Omental fat pad (tissue), 4 donors: ENCODE measurements at places on chromosomes 5 and 9.

- DNase-seq = no peak
Measured at GRCh38 chr5:73153513-73153912, 19.5 kb upstream of the TMEM174 start.

DNA sequence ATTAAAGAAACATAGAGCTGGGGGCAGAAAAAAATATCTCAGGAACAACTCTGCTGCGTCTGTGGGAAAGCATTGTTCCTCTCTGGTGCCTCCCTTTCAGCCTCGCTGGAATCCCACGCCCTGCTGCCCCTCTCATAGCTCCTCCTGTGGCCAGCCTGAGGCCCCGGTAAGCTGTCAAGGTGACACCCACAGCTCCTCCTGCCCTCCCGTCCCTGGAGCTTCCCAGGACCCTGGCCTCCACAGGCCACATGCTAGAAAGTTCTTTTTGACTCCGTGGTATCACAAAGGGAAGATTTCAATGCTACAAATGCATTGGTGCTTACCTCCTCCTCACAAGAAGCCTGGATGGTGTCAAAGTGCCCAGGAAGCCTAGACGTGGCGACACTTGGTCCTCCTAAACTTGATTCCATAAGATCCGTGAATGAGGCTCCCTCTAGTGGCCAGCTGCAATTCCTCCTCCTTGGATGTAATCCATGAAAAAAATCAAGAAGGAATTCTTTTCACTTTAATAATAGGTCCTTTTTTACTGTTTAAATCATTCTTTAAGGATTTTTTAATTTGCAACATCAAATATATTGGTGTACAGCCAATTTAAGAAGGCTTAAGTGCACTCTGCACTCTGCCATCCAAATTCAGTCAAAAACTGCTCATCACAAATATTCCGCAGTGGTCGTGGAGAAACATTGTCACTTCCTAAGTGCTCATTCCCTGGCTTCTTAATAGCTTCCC lies 104.9 kb downstream of the CFAP90 start:
- peak; percentile 72 for DNase-seq

GRCh38 chr9:98248737-98249474 lies 6.5 kb downstream of the TBC1D2 start:
- DNase-seq = peak; percentile 27

GRCh38 chr9:137371521-137371941 lies 51.4 kb downstream of the EXD3 start:
- DNase-seq = no peak

DNA sequence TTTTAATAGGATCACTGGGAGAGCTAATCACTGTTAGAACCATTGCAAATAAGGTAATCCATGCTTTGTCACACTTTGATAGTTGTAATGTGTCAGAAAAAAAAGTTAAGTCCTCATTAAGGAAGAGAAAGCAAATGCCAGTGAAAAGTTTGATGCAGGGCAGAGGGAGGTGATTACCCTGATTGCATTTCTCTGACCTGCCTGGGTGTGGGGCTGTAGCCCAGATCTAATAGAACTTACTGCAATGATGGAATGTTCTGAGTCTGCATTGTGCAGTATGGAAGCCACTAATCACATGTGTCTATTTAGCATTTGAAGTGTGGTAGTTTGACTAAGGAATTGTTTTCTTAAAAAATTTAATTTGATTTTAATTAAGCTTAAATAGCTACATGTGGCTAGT lies 202.7 kb downstream of the ATP10B start:
- DNase-seq = no peak

GRCh38 chr9:89778100-89779090 lies 173.6 kb downstream of the GADD45G start:
- DNase-seq = no peak
